Breast epithelium (tissue), 4 donors: ENCODE measurements at places on chromosomes 4 and X. TPM values are rescaled to one million over a fixed set of nuclear protein-coding genes. Genes with fewer than 3 reads are reported as not detected.

- DNase-seq = no peak
These were observed 6.5 kb upstream of the USP46 start for GRCh38 chr4:52665592-52665991.

DNA sequence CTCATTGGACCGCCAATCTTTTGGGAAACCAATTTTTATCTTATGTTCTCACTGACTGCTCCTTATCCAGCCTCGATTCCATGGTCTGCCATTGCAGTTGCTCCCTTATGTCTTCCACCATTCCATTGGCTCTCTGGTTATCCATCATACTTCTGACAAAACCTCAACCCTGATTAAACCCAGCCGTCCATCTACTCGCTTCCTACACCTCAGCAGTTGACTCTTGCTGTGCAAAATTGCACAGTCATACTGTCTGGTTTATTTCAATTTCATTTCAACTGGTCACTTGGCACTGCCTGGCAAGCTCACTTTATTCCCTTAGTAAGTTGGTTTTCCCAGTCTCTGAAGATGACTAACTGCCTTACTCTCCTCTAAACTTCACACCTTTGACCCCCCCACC is 26.2 kb downstream of the ARL9 start:
- no peak for DNase-seq

GRCh38 chr4:3396600-3396999 is 45.2 kb upstream of the HGFAC start:
- DNase-seq = no peak

DNA sequence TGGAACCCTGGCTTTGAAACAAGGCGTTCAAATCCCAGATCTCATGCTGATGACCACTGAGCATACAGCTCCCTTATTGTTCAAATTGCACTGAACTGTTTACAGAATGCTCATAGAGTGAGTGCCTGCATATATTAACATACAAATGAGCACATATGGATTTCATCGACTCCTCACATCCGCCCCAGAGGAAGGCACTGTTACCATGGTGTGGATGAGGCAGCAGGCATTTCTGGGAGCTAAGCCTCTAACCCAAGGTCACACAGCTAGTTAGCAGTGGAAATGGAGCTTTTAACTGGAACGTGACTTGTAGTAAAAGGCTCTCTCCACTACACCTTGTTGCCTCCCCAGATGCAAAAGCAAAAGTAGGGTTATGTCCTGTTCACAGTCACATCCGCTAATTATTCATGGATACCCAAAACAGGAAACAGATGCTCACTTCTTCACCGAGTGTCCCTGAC is 289.7 kb downstream of the STK32B start:
- no peak for DNase-seq

- no peak for DNase-seq
These were observed 30.8 kb downstream of the CPLX1 start for GRCh38 chr4:794900-795725.

DNA sequence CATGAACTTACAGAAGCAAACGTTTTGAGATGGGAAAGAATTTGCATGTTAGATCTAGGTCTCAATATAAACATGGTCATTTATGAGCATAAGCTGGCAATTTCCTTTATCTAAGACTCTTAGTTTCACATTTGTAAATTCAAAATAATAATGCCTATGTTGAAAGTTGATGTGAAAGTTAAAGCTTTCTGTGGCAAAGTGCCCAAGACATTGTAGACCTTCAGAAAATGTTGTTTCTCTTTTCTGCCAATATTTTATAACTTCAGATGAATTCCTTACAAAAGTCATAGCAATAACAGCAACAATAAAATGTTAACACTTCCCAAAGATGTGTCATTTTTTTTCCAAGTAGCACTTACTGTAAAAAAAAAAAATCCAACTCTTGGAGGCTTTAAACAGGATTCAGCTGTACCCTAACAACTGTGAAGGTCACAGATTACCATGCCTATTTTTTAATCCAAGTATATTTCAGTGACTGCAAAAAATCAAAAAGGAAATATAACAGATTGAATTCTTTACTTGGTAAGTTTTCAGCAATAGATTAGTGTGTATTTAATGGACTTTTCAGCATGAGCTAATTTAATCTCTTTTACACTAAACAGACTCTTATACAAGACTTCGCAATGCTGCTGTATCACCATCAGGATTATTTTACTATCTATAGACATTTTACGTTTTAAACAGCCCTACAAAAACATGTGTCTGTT is 206.5 kb upstream of the PDE5A start:
- DNase-seq = no peak

- DNase-seq = no peak
These were observed 15.3 kb upstream of the HPRT1 start for GRCh38 chrX:134444681-134445080.

DNA sequence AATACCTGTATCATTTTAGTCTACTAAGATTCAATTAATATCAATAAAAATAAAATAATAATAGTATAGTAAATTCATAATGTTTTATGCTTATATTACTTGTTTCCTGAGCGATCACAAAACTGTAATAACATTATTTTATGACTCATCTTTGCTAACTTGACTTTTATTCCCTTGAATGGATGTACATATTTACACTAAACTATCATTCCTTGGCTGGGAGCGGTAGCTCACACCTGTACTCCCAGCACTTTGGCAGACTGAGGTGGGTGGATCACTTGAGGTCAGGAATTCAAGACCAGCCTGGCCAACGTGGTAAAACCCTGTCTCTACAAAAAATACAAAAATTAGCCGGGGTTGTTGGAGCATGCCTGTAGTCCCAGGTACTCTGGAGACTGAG is 104.0 kb upstream of the SLC34A2 start:
- DNase-seq = no peak

GRCh38 chr4:170773709-170774273 is 684.0 kb upstream of the AADAT start:
- no peak for DNase-seq

- DNase-seq = no peak
These were observed 43.7 kb downstream of the OTOP1 start for GRCh38 chr4:4182835-4183568.

GRCh38 chr4:87122252-87122651 is 98.2 kb downstream of the KLHL8 start:
- peak; percentile 54 for DNase-seq

- no peak for DNase-seq
These were observed 47.8 kb downstream of the CRLF2 start for GRCh38 chrX:1164322-1165288.

DNA sequence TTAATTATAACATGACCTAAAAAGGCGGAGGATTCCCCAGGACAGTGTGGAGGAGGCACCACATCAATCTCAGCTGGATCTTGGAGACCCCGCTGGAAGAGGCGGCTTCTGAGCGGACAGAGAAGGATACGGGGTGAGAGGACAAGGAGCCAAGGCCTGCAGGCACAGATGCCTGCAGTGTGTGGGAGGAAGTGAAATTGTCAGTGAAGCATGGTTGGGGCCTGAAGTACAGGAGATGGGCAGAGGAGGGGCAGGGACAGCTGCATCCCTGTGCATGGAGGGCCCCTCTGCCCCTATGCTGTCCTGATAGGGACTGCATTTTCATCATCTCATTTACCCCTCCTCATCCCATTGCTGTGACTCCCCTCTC is 1.7 kb upstream of the SLC2A9 start:
- DNase-seq = no peak

DNA sequence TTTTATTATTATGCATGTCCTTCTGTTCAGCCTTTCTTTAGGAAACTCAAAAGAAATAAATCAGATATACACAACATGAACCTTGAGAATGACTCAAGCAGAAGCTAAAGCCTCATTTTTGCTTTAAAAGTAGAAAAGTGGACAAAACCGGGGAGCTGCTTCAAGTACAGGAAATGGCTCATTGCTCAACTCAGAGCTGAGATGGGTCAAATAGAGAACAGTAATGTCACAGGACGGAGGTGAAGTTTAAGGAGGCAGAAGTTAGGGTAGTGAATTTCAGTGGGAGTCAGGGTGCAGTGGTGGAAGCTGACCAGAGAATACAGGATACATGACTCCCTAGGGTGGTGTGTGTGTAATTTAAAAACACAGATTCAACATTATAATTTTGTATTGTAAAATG is 22.2 kb downstream of the PHKA2 start:
- DNase-seq = no peak

- DNase-seq = no peak
These were observed 6.0 kb upstream of the TEC start for GRCh38 chr4:48275686-48276085.

DNA sequence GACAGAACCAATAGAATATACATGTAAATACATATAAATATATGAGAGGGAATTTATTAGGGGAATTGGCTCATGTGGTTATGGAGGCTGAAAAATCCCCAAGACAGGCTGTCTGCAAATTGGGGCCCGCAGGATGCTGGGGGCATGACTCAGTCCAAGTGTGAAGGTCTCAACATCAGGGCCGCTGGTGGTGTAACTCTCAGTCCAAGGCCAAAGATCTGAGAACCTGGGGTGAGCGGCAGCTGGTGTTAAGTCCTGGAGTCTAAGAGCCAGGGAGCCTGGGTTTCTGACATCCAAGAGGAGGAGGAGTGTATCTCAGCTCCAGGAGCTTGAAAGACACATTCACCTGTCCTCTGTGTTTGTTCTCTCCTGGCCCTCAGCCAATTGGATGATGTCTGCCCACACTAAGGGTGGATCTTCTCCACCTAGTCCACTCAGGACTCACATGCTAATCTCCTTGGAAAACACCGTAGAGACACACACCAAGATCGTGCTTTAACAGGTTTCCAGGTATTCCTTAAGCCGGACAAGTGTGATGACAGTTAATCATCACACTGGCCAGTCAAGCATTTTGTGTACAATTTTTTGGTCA is 28.9 kb downstream of the TIGD2 start:
- DNase-seq = no peak

GRCh38 chr4:56130606-56131155 is 181.9 kb downstream of the CEP135 start:
- no peak for DNase-seq

- DNase-seq = no peak
These were observed 147.5 kb upstream of the TTC29 start for GRCh38 chr4:147093206-147093605.

GRCh38 chr4:56656346-56656643 is 24.8 kb downstream of the HOPX start:
- DNase-seq = no peak

- DNase-seq = no peak
These were observed 397.6 kb downstream of the PACRGL start for GRCh38 chr4:21097865-21098264.

DNA sequence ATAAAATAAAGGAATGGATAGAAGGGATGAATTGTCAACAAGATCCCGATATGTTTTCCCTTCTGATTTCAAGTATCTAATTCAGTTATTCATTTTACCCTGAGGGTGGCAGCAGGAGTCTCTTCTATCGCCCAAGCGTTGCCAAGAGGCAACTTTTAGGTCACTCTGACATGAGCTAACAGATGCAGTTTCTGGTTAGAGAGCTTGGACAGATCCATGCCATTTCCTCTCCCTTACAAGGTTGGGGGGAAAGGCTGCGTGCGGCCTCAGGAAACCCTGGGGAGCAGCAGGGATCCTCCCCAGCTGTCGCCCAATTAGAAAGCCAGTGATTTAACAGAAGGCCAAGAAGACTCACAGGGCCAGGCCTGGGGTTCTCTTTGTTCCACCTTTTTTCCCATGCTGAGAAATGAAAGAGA is 35.3 kb upstream of the WAS start:
- DNase-seq = no peak

- DNase-seq = no peak
These were observed 83.7 kb downstream of the FREM3 start for GRCh38 chr4:143616771-143617170.

GRCh38 chr4:105022811-105023667 is 123.6 kb upstream of the TET2 start:
- no peak for DNase-seq

DNA sequence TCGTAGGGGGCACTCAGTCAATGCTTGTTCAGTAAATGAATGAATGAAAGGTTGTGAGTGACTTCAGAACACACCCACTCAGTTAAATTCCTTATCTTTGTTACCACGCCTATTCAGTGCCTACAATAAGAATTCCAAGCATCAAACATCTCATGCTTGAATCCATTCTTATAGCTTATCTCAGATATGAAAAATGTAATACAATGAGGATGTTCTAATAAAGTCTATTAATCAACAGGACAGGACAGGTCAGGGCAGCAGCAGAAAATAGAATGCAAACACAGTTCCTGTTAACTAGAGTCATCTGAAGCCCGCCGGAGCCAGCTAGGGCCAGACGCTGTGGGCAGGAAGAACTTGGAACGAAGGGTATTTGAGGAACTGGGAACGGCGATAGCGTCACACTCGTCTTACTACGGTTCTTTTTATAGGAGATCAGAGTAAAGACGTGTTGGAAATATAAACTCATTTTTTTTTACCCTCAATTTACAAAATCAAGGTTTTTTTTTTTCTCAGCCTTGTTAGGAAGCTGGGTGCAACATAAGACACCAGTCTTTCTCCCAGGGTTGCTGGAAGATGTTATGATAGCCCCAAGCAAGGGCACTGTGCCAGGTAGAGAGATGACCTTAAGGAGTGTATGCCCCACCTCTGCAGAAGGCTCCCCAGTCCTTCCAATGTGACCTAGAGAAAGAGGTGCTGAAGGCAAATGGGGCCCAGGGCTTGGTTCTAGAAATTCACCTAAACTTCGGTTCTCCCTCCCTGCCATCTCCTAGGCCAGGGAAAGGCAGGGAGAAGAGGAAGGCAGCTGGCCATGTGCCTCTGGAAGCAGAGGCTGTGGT is 48.3 kb downstream of the SEL1L3 start:
- DNase-seq = no peak

- no peak for DNase-seq
These were observed 47.3 kb upstream of the NFKB1 start for GRCh38 chr4:102453827-102454226.

DNA sequence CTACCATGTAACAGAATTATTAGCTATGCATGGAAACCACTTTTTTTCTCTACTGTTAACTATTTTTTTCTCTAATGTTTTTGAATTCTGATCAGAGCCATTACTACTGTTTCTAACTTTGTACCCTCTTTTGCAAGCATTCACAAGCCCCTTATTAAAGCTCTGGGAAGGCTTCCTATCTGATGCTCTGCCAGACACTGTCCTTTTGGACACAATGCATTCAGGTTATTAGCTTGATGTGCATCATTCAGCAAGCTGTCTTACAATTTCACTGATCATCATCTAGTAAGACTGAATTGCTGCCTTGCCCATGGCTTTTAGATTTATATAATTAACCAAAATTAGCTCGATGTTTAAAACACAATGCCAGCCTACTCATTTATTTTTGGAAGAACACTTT is 155.1 kb downstream of the NR3C2 start:
- no peak for DNase-seq

HS3ST1 gene
- 3.6 TPM for total RNA-seq

TRPC5OS gene
- not detected for total RNA-seq

CFAP47 gene
- 0.16 TPM for total RNA-seq

MRFAP1L1 gene
- 48.0 TPM for total RNA-seq

DAPP1 gene
- total RNA-seq = 4.9 TPM

PRR32 gene
- total RNA-seq = not detected

JAKMIP1 gene
- total RNA-seq = 0.80 TPM

KLHL8 gene
- 15.7 TPM for total RNA-seq

SHISA3 gene
- total RNA-seq = 0.73 TPM

COPS4 gene
- 67.9 TPM for total RNA-seq

VCX3A gene
- not detected for total RNA-seq

GLOD5 gene
- not detected for total RNA-seq

MTNR1A gene
- total RNA-seq = not detected

FAM53A gene
- total RNA-seq = 4.6 TPM

FHIP1A gene
- total RNA-seq = 0.32 TPM

FAM9B gene
- not detected for total RNA-seq

BEX3 gene
- total RNA-seq = 133 TPM

FUNDC2 gene
- 81.0 TPM for total RNA-seq

BEX1 gene
- total RNA-seq = 1.3 TPM

MSX1 gene
- 8.5 TPM for total RNA-seq

AFF2 gene
- total RNA-seq = 4.6 TPM

PAGE2B gene
- not detected for total RNA-seq
